ENCODE measurements at places on chromosomes 6 and 20. TPM values are rescaled to one million over a fixed set of nuclear protein-coding genes. Genes with fewer than 3 reads are reported as not detected.
A peak's percentile ranks its signal among the peaks of the same experiment; 100 is the strongest.

RAD21L1 gene
- total RNA-seq, result not detected

- DNase-seq, result no peak
These were observed 60.6 kb upstream of the NT5E start for GRCh38 chr6:85389151-85389797.

CTAGE9 gene
- not detected for total RNA-seq

- no peak for DNase-seq
These were observed 607.7 kb upstream of the CITED2 start for GRCh38 chr6:139982195-139982594.

LY6G6F gene
- not detected for total RNA-seq

- DNase-seq, result peak; percentile 80
These were observed at the start of gene BMP6 for GRCh38 chr6:7725849-7726415. Gene BMP6, plus strand, starts transcription at chr6:7726099. Its CDS starts 857 bp downstream, at chr6:7726956.

POU5F1 gene
- total RNA-seq, result not detected
